ENCODE measurements at places on chromosomes 1 and 21.
A peak's percentile ranks its signal among the peaks of the same experiment; 100 is the strongest.

- DNase-seq = no peak
Observed at GRCh38 chr1:21068937-21069336, 107.8 kb downstream of the EIF4G3 start.

GRCh38 chr1:156860113-156860627 is 495 bp upstream of the NTRK1 start:
- peak; percentile 60 for DNase-seq

DNA sequence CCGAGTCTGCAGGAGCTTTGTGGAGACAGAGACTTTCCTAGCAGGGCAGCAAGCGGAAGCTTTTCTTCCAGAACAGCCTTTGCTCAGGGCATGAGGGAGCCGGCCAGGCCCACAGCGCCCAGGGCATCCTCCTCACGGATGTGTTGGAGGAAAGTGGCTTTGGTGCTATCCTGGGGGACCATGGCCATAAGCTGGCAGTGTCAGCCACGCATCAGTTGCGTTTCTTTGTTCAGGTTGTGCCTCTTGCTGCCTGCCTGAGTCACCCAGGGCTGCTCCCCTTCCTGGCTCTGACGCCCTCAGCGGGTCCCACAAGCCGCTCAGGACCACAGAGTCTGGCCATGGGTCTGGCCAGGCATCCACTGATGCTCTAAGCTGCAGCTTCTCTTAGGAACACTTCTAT is 39.6 kb upstream of the PRSS38 start:
- no peak for DNase-seq

DNA sequence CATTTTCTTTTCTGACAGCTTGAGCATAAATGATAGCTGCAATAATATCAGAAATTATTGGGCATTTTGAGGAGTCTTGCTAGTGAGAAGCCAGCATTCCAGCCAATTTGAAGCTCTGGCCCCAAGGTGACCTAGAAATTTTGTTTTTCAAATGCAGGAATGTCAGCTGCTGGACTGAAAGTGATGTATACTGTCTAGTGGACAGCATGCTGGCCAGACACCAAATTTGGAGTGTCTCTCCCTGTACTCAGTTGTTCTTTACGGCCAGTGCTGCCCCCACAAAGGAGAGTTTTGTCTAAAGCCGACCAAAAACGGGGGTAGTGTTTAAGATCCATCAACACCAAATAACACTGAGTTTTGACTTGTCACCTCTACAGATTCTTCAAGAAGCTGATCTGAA is 5.2 kb downstream of the RGS7 start:
- DNase-seq = no peak

DNA sequence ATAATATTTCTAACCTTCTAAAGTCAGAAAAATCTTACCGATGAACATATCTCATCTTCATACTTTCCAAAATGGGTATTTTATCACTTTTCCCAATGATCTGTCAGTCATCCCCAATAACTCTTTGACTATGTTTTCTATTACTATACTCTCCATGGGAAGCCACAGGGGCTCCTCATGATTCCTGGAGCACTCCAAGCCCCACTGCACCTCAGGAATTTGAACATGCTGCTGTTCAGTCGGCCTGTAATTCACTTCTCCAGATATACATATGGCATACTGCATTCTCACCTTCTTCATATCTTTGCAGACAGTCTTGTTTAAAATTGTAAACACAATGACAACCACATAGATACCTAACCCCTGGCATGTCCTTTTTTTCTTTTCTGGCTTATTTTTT is 333.0 kb downstream of the BRINP3 start:
- DNase-seq = no peak

DNA sequence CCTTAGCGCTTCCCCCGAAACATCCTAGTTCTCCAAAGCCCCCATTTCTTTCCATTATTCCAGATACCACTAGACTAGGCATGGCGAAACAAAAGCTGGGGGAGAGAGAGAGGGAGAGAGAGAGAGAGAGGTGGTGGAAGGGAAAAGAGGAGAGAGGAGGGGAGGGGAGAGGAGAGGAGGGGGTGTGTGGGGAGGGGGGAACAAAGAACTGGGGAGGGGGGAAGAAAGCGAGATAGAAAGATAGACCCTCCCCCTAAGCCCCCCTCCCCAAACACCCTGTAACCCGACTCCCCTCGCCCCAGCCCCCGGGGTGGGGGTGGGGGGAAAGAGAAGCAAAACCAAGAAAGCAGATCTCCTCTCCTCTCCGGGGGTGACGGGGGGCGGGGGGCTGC is 352 bp downstream of the MEX3A start:
- DNase-seq = no peak

GRCh38 chr1:198391393-198392020 is 149.0 kb downstream of the ATP6V1G3 start:
- DNase-seq = no peak

GRCh38 chr1:65321879-65322278 is 12.5 kb downstream of the DNAJC6 start:
- DNase-seq = no peak

DNA sequence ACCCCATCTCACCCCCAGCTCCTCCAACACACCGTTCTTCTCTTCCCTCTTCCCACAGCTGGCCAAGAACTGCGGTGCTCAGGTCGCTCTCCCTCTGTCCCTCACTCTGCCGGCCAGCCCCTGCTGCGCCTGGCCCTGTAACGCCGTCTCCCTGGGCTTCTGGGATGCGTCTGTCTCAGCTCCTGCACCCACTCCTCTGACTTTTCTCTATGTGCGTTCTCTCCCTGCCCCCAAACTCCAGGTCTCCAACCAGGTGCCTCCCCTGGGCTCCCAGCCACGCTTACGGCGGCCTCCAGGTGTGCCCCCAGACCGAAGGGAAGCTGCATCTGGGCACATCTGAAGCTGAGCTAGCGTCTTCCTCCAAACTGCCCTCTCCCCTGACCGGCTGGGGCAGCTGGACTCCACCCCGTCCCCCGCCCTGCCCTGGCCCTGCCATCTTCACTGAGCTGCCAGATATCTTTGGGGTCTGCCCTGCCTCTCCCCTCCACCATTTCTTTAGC is 2.6 kb downstream of the KRTAP10-12 start:
- no peak for DNase-seq

GRCh38 chr1:101185421-101185820 is 51.4 kb upstream of the S1PR1 start:
- DNase-seq = no peak

GRCh38 chr1:119593805-119594204 is 54.3 kb downstream of the ZNF697 start:
- DNase-seq = no peak

- no peak for DNase-seq
Observed at GRCh38 chr1:29984862-29985605, 738.4 kb downstream of the MATN1 start.

- DNase-seq = no peak
Observed at GRCh38 chr1:113217447-113218208, 144.6 kb downstream of the LRIG2 start.

DNA sequence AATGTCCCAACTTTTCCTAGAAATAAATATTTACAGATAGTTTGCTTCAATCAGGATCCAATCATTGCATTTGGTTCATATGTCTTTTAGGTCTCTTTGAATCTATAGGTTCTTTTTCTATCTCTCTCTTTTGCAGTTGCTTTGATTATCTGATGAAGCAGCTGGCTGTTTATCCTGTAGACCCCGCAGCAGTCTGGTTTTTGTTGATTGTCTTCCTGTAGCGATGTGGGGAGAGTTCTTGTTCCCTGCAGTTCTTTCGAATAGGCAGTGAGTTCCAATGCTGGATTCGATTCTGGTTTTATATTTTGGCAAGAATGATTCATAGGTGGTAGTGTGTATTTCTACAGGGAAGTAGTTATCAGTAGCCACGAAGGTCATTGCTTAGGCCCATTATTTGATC is 7.4 kb upstream of the MIXL1 start:
- DNase-seq = no peak

GRCh38 chr1:85579622-85580021 is 939 bp upstream of the CCN1 start:
- DNase-seq = no peak

DNA sequence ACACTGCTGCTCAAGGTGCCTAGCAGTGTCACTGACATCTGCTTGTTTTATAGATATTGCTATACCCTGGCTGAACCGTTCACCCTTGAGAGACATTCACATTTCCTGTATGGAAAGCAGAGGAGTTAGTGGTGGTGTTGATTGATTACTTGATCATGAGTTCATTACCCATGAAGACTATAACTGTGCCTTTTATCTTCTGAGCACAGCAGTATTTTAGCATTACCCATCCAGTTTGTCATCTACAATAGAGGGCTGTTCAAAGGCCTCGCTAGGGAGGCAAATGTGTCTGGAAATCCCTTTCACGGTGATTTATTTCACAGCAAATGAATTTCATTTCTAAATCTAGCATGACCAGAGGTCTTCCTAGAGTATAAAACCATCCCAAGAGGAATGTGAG is 160.0 kb downstream of the DNM3 start:
- DNase-seq = no peak

- DNase-seq = peak; percentile 6
Observed at GRCh38 chr1:67652800-67653199, 32.2 kb upstream of the GADD45A start.

- DNase-seq = no peak
Observed at GRCh38 chr1:208747979-208748378, 503.8 kb upstream of the PLXNA2 start.

GRCh38 chr1:197467881-197468280 is 199.8 kb downstream of the CRB1 start:
- no peak for DNase-seq

- peak; percentile 49 for DNase-seq
Observed at GRCh38 chr1:246450611-246451251, 56.3 kb downstream of the SMYD3 start.

DNA sequence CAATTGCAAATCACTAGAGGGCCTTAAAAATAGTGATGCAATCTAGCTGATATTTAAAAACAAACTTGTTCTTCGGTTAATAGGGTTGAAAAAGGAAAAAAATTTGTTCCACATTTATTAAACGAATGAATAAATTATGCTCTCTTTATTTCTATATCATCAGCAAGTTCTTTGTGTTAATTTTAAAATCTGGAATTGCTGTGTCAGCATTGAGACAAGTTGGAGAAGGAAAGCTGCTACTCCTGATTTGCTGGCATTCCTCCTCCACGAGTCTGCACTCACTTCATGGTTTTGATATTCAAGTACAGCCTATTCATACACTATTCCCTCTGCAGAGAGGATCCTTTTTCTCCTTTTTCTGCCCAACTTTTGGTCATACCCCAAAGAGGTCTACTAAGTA is 117.6 kb downstream of the MRPL39 start:
- no peak for DNase-seq

DNA sequence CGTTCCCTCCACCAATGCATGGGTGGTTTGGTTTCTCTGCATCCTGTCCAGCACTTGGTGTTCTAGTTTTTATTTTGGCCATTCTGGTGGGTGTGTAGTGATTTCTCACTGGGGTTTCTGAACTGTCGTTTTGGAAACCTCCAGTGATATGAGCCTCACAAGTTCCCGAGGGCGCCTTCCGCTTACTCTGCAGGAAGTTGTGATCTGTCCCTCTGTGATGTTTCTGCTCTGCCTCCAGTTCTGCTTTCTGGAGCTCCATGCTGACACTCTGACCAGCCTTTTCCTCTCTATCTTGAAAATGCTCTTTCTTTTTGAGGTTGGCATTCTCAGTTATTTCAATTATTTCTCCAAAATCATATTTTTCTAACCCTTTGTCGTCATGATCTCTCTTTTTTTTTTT is 111.6 kb downstream of the PLD5 start:
- peak; percentile 83 for DNase-seq

DNA sequence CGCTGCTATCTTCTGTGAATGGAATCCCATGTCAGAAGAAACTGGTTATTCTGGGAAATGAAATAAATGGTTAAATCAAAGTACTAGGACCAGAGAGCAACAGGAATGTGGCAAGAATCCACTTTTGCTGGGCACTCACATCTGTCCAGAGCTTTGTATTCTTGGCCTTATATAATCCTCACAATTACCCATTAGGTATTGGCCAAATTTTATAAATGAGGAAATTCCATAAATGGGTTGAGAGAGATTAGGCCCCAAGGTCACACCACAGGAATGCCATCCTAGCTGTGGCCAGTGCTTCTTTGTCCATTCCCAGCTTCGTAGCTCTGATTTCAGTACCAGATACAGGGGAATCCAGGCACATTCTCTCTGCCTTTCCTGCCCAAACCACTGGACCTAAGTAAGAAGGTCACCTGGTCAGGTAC is 76.1 kb upstream of the HOOK1 start:
- no peak for DNase-seq

GRCh38 chr1:119911775-119912174 is 15.5 kb upstream of the ADAM30 start:
- no peak for DNase-seq

- DNase-seq = peak; percentile 82
Observed at GRCh38 chr1:209648931-209649776, 3.1 kb downstream of the LAMB3 start.
